Activated T-helper 1 cell treated with anti-CD3 and anti-CD28 coated beads, Interleukin-2, amount 50 U/mL, for 16 hours (primary cell): ENCODE measurements at places on chromosomes 7 and 10.

DNA sequence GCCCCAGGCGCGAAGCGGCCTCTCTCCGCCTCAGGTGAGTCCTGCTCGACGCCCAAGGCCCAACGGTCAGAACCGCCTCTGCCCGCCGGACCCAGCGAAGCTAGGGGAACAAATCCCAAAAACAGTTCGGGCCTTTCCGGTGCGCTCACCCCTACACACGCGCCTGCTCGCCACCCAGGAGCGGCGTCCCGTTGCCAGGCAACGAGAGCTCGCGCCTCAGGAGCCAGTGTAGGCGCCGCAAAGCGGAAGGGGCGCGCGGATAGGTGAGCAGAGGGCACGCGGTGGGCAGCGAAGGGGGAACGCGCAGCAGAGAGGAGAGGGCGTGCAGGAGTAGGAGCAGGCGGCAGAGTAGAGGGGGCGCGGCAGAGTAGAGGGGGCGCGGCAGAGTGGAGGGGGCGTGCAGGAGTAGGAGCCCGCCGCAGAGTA lies at the start of the genes DYDC1 and DYDC2:
Gene DYDC1 (minus strand): TSS at position 193 of the 426 bp plus-strand sequence. CDS start 4,154 bp downstream, outside the sequence.
Gene DYDC2 (plus strand): TSS at position 219 of the 426 bp plus-strand sequence. CDS start 5,663 bp downstream, outside the sequence.
- peak; percentile 13 for DNase-seq

DNA sequence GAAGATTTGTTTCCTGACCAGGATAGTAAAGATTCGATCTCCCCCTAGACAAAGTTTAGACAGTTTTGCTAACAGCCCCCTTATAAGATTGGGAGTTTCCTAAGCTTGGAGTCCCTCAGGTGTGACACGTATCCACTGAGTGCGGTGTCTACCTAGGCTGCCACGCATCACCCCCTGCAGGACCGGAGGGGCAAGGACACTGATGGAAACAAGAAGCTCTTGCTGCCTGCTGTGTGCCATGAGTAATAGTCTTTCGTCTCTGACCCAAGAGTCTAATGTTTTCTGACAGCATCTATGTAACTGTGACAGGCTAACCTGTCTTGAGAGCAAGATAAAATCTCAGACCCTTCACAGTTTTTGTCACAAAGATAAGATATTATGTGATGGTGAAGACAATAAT lies 173.5 kb downstream of the SEMA3E start:
- no peak for DNase-seq

GRCh38 chr10:11446864-11447263 lies 164.6 kb downstream of the USP6NL start:
- no peak for DNase-seq

- no peak for DNase-seq
Observed at GRCh38 chr10:97089209-97089870, 96.4 kb downstream of the SLIT1 start.

GRCh38 chr7:94396596-94396995 lies 1.9 kb downstream of the COL1A2 start:
- no peak for DNase-seq

- DNase-seq, result no peak
Observed at GRCh38 chr7:42893346-42894240, 18.3 kb downstream of the C7orf25 start.

DNA sequence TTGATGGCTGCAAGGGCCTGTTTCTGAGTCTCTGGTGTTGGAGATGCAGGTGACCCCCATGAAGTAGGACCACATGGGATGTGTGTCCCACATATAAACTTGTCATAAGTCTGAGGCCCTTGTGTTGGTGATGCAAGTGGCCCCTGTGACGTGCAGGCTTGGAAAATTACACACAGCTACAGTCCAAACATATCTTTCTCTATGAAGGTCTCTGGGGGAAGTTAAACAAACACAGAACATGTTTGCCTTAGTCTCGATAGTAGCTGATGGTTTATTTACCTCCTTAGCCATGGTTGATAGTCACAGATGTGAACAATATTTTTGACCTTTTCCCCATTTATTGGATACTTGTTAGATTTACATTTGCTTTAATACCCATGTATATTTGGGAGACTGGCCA lies 64.7 kb downstream of the ADCY1 start:
- no peak for DNase-seq

DNA sequence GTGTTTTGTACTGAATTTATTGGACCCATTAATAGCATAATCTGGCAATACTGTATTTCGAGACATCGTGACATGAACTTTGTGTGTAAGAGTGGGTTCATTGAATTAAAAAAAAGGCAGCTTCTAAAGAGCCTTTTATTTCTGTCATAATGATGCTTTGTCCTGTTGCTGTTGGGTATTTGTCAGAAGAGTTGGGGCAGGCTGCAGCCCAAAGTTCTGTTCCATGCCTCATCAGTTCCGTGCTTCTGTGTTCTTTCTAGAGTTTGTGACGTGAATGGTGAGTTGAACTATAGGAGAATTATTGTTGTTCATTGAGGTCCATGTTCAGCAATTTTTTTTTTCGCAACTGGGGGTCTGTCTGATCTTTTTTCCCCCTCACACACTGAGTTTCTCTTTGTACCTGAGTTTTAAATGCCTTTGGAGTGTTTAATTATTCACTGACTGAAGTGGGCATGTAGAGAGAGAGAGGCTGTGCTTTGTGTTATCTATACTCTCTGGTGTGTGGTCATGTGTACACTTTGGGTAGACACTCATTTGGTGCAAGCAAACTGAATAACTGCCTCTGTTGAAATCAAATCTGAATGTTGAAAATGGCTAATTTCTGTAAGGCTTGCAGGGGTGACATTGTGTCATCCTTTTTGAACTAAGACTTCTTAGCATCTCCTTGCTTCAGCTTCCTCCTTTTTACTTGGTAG lies 69.8 kb downstream of the ADD3 start:
- DNase-seq, result no peak

GRCh38 chr10:1534820-1535219 lies 202.5 kb downstream of the ADARB2 start:
- DNase-seq, result no peak
